ENCODE measurements at places on chromosomes 2 and 18.

DNA sequence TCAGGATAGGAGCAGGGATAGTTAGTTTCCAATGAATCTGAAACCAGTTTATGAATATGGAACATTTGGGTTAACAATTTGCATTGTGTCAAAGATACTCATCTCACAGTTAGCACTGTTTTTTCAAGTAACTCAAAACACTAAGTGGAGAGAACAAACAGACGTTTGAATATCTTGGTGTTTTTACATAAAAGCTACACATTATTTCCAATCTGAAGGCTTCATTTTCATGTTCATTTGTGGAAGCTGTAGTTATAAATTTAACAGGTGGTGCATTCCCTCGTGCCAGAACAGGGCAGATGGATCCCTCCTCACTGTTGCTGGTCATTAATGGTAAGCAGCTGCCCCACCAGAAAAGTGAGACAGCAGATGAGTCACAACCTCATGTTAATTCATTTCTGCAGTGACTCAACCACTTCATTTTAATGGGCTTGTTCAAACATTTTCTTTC, 286.9 kb downstream of the TMX3 start:
- DNase-seq: peak; percentile 96

DNA sequence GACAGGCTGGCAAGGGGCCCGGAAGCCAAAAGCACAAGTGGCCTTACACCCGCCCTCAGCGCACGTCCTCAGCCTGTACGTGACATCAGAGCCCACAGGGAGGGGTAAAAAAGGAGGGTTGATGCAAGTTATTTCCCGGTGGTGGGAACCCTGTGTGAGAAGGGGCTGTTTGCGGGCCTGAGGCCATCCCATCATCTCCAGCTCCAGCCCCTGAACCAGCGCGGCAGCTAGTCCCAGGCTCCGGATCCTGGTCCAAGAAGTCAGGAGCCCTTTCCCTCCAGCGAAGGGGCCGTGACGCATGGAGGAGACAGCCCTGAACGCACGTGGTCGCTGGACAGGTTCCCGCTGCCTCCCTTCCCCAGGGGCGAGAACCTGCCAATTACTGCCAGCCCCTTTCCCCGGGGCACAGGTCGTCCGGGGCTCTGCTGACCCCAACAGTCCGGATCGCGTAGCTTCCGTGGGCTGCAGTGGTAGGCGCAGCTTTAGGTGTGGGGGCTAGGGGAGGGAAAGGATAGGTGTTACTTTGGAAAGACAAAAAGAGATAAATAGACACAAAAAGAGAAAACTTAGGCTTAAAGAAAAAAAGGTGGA, 1.3 kb upstream of the LRP2 start:
- DNase-seq: no peak

DNA sequence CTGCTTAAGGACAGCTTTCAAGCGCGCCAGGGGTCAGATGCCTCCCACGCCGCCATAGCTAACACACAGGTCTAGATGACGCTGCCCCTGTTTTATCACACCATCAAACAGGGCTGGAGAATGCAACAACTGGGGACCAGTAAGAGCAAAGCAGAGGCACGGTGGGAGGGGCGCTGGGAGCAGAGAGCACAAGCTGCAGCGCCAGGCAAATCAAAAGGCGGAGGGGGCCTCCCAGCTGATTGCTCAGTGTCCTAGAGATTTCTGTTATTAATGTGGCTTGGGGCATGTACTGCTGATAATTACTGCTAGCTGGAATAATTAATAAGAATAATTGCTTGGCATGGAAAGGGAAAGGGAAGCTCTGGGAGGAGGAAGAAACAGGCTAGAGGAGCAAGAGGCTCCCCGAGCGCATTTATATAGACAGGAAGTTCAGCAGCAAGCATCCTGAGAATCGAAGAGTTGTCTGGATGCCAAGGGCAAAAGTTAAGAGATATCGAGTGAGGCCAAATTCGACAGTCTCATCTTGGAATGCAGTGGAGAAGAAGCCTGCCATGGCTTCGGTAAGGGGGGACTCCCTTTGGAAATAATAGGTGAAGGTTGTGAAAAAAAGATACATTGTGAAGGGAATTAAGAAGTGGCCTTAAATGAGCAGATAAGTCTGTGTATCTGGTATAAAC, 104.5 kb upstream of the ZNF521 start:
- DNase-seq: no peak

DNA sequence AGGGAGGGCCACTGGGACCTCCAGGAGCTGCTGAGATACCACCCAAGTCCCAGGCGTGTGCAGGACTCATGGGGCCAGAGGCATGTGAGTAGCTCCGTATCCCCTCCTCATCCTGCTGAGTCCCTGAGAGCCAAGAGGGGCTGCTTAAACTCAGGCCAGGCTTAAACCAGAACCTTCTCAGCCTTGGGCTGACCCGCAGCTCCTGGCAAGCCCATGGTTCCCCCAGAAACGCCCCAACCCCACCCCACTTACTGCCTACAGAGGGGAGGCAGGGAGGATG, 2.5 kb upstream of the NMUR1 start:
- no peak for DNase-seq

GRCh38 chr2:122136056-122136455, 380.6 kb downstream of the TSN start:
- peak; percentile 5 for DNase-seq

GRCh38 chr2:62447411-62447810, 58.6 kb downstream of the TMEM17 start:
- no peak for DNase-seq

Data from cerebellar cortex (tissue), 1 donor.